SK-N-SH (cell line): ENCODE measurements at places on chromosomes 5 and 9. TPM values are rescaled to one million over a fixed set of nuclear protein-coding genes. Genes with fewer than 3 reads are reported as not detected.

GRCh38 chr5:78519198-78519941 is 129.2 kb downstream of the LHFPL2 start:
- H3K27me3 ChIP-seq = no peaks in the 10 kb centered on the region
- H3K4me3 ChIP-seq = no peak overlapping the region
- no peak for DNase-seq
- H3K4me1 ChIP-seq = peaks cover 17% of the 10 kb centered on the region; the same call in 1 of the 2 replicates
- peak overlapping the region; percentile 60; the same call in 1 of the 2 replicates for H3K27ac ChIP-seq

The MLANA gene
- polyA plus RNA-seq = not detected in 2 replicates

- DNase-seq = no peak
- no peak overlapping the region for H3K27ac ChIP-seq
- H3K4me1 ChIP-seq = no peaks in the 10 kb centered on the region
- no peak overlapping the region for H3K4me3 ChIP-seq
- no peaks in the 10 kb centered on the region for H3K36me3 ChIP-seq
- no peaks in the 10 kb centered on the region for H3K27me3 ChIP-seq
Measured at GRCh38 chr5:88839238-88839637, 43.7 kb downstream of the MEF2C start.

GRCh38 chr5:131671994-131672655 is 37.1 kb upstream of the RAPGEF6 start:
- H3K27ac ChIP-seq = peak overlapping the region; percentile 49; the same call in 1 of the 2 replicates
- H3K36me3 ChIP-seq = peaks cover 52% of the 10 kb centered on the region
- no peaks in the 10 kb centered on the region for H3K4me1 ChIP-seq
- no peak for DNase-seq
- no peak overlapping the region for H3K4me3 ChIP-seq

The COL5A1 gene
- 26.4 and 73.8 TPM in 2 replicates for polyA plus RNA-seq

The SHC3 gene
- 3.2 and 4.7 TPM in 2 replicates for polyA plus RNA-seq

The SPINK6 gene
- polyA plus RNA-seq = not detected in 2 replicates

DNA sequence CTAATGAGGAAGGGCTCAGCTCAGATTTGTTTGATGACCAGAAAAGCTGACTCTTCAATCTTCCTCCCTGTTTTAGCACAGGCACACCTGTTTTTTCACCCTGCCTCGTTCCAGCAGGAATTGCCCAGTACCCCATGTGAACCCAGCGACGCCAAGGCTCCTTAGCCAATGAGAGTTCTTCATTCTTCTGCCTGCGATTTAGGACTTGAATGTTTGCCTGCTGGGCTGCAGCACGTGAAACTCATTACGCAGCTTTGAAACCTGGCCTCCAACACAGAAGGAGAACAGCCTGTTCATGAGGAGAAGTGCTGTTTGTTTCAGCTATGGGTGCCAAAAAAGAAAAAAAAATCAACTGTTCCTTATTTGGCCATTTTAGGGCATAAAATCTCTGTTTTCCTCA is 315.5 kb downstream of the TRPM3 start:
- peaks cover 24% of the 10 kb centered on the region; the same call in 1 of the 2 replicates for H3K27me3 ChIP-seq
- H3K4me3 ChIP-seq = no peak overlapping the region
- no peaks in the 10 kb centered on the region for H3K36me3 ChIP-seq
- DNase-seq = no peak
- no peaks in the 10 kb centered on the region for H3K4me1 ChIP-seq

The CDKN2B-AS1 gene
- polyA plus RNA-seq = 0.25 and 0.44 TPM in 2 replicates

The GRM6 gene
- not detected in 2 replicates for polyA plus RNA-seq

The AJM1 gene
- polyA plus RNA-seq = 2.4 and 2.6 TPM in 2 replicates

- no peak for DNase-seq
- H3K36me3 ChIP-seq = no peaks in the 10 kb centered on the region
- no peaks in the 10 kb centered on the region for H3K27me3 ChIP-seq
- H3K27ac ChIP-seq = no peak overlapping the region
Measured at GRCh38 chr5:139919308-139919707, 123.7 kb downstream of the PSD2 start.

The PHF24 gene
- not detected in 2 replicates for polyA plus RNA-seq

- DNase-seq = no peak
- H3K27me3 ChIP-seq = no peaks in the 10 kb centered on the region
- peaks cover 13% of the 10 kb centered on the region; the same call in 1 of the 2 replicates for H3K4me1 ChIP-seq
- no peak overlapping the region for H3K27ac ChIP-seq
- H3K4me3 ChIP-seq = no peak overlapping the region
- no peaks in the 10 kb centered on the region for H3K36me3 ChIP-seq
Measured at GRCh38 chr9:129874261-129875101, 39.2 kb downstream of the USP20 start.

- H3K4me3 ChIP-seq = no peak overlapping the region
- H3K27me3 ChIP-seq = no peaks in the 10 kb centered on the region
- no peaks in the 10 kb centered on the region for H3K36me3 ChIP-seq
- peak; percentile 50 for DNase-seq
- H3K27ac ChIP-seq = no peak overlapping the region
- H3K4me1 ChIP-seq = no peaks in the 10 kb centered on the region
Measured at GRCh38 chr9:90870621-90871326, 69.2 kb downstream of the SYK start.

DNA sequence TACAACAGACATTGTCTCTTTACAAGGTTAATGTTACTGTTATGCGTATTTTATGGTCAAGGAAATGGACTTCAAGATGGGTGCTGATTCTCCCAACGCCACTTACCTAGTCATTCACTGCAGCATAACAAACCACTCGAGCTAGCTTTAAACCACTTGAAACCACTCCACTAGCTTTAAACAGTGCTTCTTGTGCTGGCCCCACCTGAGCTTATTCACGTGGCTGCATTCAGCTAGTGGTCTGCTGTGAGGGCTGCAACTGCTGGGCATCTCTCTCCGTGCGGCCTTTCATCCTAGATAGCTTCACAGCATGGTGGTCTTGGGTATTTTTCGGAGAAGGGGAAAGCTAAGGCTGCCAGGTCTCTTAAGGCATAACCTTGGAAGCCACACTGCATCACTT is 3.5 kb upstream of the HRH2 start:
- H3K36me3 ChIP-seq = no peaks in the 10 kb centered on the region
- DNase-seq = no peak
- no peak overlapping the region for H3K27ac ChIP-seq
- no peaks in the 10 kb centered on the region; the same call in 1 of the 2 replicates for H3K4me1 ChIP-seq
- no peak overlapping the region for H3K4me3 ChIP-seq

DNA sequence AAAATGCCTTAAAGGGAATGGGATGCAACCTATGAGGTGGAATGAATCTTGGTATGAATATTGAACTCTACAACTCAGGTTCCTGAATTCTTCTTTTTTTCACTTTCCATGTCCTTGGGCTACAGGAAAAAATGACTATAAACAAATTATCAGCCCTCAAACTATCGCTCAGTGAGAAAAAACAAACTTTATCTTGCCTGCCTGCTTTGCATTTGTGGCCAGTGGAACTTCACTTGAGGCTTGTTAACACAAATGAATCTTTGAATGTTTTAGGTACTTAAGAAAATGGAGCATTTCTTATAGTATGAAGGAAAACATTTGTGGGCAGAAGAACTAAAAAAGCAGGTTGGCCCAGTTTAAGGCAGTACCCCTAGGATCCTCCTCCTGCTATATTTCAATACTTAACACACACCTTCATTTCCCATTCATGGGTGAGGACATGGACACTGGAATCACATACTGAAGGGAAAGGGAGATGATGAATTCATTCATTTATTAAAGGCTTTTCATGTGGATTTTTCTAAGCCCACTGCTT is 34.1 kb downstream of the ELOVL7 start:
- no peaks in the 10 kb centered on the region for H3K36me3 ChIP-seq
- H3K27ac ChIP-seq = no peak overlapping the region
- H3K27me3 ChIP-seq = no peaks in the 10 kb centered on the region
- no peak overlapping the region for H3K4me3 ChIP-seq

DNA sequence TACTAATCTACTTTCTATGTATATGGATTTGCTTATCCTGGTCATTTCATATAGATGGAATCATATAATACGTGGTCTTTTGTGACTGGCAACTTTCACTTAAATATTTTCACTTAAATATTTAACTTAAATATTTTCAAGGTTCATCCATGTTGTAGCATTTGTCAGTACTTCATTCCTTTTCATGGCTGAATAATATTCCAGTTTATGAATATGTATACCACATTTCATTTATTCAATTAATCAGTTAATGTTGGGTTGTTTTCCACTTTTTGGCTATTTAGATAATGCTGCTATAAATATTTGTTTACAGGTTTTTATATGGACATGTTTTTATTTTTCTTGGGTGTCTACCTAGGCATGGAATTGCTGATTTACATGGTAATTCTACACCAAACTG is 7.7 kb downstream of the PRRC1 start:
- no peak overlapping the region for H3K27ac ChIP-seq
- H3K36me3 ChIP-seq = peaks cover 61% of the 10 kb centered on the region
- H3K4me3 ChIP-seq = no peak overlapping the region
- DNase-seq = no peak
- no peaks in the 10 kb centered on the region for H3K4me1 ChIP-seq
- H3K27me3 ChIP-seq = no peaks in the 10 kb centered on the region

The FRMD3 gene
- 0.89 and 1.3 TPM in 2 replicates for polyA plus RNA-seq

GRCh38 chr9:78236551-78236910 is 656 bp downstream of the CEP78 start:
- H3K4me3 ChIP-seq = peak overlapping the region; percentile 98
- H3K27ac ChIP-seq = peak overlapping the region; percentile 61
- DNase-seq = no peak
- H3K27me3 ChIP-seq = no peaks in the 10 kb centered on the region
- peaks cover 6% of the 10 kb centered on the region for H3K36me3 ChIP-seq

The CAMK4 gene
- polyA plus RNA-seq = 4.1 and 4.6 TPM in 2 replicates

The ASS1 gene
- polyA plus RNA-seq = 0.49 and 0.59 TPM in 2 replicates

GRCh38 chr5:149166128-149166527 is 24.8 kb downstream of the ABLIM3 start:
- H3K4me3 ChIP-seq = no peak overlapping the region
- no peak overlapping the region for H3K27ac ChIP-seq
- no peak for DNase-seq
- no peaks in the 10 kb centered on the region; the same call in 1 of the 2 replicates for H3K4me1 ChIP-seq

The EIF4E1B gene
- not detected in 2 replicates for polyA plus RNA-seq

The GLE1 gene
- 13.8 and 15.9 TPM in 2 replicates for polyA plus RNA-seq

The TXNDC8 gene
- not detected in 2 replicates for polyA plus RNA-seq

GRCh38 chr5:16805486-16805885 is 130.6 kb downstream of the MYO10 start:
- no peaks in the 10 kb centered on the region; the same call in 1 of the 2 replicates for H3K4me1 ChIP-seq
- H3K36me3 ChIP-seq = peaks cover 8% of the 10 kb centered on the region
- no peak overlapping the region for H3K27ac ChIP-seq
- no peak overlapping the region for H3K4me3 ChIP-seq

DNA sequence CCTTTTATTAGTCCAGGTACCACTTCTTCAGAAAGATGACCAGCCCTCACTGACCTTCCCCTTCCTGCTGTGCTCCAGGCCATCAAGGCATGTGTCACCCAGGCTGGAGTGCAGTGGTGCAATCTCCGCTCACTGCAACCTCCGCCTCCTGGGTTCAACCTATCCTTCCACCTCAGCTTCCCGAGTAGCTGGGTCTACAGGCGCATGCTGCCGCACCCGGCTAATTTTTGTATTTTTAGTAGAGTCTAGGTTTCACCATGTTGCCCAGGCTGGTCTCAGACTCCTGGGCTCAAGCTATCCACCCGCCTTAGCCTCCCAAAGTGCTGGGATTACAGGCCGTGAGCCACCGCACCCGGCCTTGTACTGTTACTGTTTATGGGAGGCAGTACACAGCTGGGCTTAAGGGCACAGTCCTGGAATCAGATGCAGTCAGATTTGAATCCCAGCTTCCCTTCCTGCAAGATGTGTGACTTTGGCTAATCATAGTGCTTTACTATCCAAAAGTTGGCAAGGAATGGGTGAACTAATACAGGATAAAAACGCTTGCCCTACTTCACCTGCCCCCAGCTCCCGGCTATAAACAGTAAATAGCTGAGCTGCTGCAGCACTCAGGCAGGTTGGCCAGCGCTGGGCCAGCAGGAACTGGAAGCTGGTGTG is 483 bp upstream of the EIF4EBP3 start:
- H3K36me3 ChIP-seq = peaks cover 43% of the 10 kb centered on the region
- H3K4me1 ChIP-seq = peaks cover 46% of the 10 kb centered on the region; the same call in 1 of the 2 replicates
- H3K4me3 ChIP-seq = no peak overlapping the region
- H3K27ac ChIP-seq = peak overlapping the region; percentile 46
- DNase-seq = no peak

The DCAF12 gene
- 20.8 and 25.7 TPM in 2 replicates for polyA plus RNA-seq

DNA sequence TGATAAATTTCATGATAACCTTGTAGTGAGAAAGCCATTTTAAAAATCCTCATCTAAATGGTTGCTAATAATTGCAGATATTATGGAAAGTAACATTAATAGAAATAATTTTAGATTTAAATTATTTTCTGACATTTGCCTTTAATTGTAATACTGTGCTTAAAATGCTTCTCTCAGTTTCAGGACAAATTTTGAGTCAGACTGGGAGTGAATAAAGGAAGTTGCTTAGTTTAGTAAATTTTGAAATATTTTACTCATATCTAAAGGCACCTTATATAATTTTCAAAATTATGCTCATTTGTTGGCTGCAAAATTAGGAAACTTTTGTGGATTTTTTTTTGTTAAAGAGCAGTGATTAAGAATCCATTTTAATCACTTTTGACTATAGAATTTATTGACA is 93.8 kb downstream of the CSNK1G3 start:
- H3K36me3 ChIP-seq = peaks cover 58% of the 10 kb centered on the region
- H3K27ac ChIP-seq = no peak overlapping the region
- no peak overlapping the region for H3K4me3 ChIP-seq

DNA sequence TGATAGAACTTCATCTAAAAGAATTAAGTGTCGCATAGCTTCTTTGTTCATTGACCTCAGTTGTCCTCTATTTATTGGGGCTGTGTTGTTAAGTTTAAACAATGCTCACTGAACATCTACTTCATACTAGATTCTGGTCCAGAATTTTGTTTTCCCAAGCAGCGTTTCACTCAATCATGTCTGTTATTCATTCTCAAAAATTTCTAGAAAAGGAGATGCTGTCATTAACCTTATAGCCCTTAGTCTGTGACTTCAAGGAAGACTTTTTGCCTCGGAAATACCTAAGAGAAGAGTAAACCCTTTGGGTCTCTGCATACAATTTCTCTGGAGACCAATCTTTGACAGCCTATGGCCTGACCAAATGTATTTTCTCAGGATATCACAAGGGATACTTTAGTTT is 171.7 kb downstream of the FGF1 start:
- H3K27me3 ChIP-seq = no peaks in the 10 kb centered on the region
- H3K27ac ChIP-seq = no peak overlapping the region
- H3K4me1 ChIP-seq = peaks cover 11% of the 10 kb centered on the region; the same call in 1 of the 2 replicates
- H3K4me3 ChIP-seq = no peak overlapping the region
- DNase-seq = no peak
- H3K36me3 ChIP-seq = no peaks in the 10 kb centered on the region

- H3K27me3 ChIP-seq = no peaks in the 10 kb centered on the region
- H3K36me3 ChIP-seq = no peaks in the 10 kb centered on the region; the same call in 1 of the 2 replicates
- H3K4me1 ChIP-seq = no peaks in the 10 kb centered on the region
- no peak for DNase-seq
Measured at GRCh38 chr9:133854765-133855164, 116.6 kb upstream of the SARDH start.

DNA sequence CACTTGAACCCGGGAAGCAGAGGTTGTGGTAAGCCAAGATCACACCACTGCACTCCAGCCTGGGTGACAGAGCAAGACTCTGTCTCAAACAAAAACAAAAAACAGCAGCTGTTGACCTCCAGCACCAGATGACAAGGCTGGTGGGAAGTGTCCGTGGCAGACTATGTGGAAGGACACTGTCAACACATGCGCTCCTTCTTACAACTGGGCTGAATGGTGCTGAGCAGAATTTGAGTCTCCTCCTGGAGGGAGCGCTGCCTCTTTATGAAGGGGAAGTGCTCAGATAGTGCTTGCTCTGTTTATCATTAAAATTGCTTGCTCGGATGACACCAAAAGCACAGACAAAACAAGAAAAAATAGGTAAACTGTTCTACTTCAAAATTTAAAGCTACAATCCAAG is 9.2 kb upstream of the CFAP157 start:
- no peak for DNase-seq
- no peak overlapping the region for H3K4me3 ChIP-seq
- no peaks in the 10 kb centered on the region for H3K27me3 ChIP-seq
- H3K36me3 ChIP-seq = no peaks in the 10 kb centered on the region; the same call in 1 of the 2 replicates
- no peak overlapping the region for H3K27ac ChIP-seq
